ENCODE measurements at places on chromosomes 1 and 21. TPM values are rescaled to one million over a fixed set of nuclear protein-coding genes. Genes with fewer than 3 reads are reported as not detected.

Gene OR2L3
- not detected for total RNA-seq

Gene FCMR
- 0.23 TPM for total RNA-seq

Gene F5
- total RNA-seq, result not detected

DNA sequence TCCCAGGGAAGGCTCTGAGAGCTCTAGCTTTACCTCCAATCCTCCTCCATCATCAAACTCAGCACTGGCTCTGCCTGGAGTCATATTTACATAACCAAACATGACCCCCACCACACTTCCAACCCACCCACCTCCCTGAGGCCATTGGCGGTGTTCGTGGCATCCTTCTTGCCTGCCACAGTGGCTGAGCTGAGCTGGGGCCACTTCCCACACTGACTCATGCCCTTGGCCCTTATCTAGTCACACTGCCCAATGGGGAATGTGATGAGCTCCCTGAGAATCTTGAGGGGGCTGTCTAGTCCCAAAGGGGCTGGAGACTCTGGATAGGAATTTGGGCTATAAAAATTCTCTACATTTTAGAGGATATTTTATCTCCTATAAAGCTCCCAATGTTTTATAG, 230.9 kb upstream of the IRF2BP2 start:
- peak; percentile 63 for DNase-seq

DNA sequence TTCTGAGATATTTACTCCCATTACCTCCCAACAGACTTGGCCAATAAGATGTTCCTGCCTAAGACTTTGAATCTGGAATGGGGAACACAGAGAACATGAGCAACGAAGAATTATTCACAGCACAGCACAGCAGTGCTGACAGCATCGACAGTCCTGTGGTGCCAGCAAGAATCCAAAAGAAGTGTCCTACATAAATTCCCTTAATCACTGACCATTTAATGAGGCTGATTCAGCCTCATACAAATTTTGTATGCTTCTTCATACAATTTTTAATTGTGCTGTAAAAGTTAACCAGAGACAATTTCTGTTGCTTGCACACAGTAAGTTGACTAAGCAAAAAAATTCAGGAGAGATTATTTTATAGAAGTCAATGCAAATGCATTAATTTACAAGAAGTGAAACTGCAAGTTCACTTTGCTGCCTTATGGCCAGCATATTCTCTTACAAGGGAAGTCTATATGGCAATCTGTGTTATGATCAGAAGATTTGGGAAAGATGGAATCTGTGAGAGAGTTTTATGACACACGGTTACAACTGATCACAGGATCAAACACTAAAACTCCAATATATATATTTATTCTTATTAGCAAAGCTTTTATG, 855.9 kb downstream of the LTN1 start:
- no peak for DNase-seq

GRCh38 chr21:40335704-40336103, 468.5 kb downstream of the PCP4 start:
- peak; percentile 10 for DNase-seq

DNA sequence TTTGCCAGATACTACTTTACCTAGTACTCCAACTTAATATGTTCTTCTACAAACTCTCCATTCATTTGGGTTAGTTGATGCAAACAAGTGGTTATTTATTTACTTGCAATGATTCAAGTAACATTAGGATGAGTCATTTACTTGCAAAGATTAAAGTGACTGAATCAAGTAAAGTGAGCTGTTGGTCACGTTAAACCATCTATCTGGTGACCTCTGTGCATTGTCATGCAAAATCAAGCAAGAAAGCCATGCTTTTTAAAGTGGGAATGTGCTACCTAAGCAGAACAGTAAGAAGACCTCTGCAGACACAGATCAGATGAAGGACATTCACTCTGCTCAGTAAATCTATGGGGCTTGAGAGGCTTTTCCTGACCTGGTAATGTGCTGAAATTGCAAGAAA, 254.7 kb downstream of the LRRIQ3 start:
- DNase-seq, result no peak

- peak; percentile 95 for DNase-seq
Observed at GRCh38 chr1:159916242-159917051, 8.9 kb downstream of the TAGLN2 start.

- DNase-seq, result no peak
Observed at GRCh38 chr21:45020629-45021427, 53.6 kb upstream of the ADARB1 start.

DNA sequence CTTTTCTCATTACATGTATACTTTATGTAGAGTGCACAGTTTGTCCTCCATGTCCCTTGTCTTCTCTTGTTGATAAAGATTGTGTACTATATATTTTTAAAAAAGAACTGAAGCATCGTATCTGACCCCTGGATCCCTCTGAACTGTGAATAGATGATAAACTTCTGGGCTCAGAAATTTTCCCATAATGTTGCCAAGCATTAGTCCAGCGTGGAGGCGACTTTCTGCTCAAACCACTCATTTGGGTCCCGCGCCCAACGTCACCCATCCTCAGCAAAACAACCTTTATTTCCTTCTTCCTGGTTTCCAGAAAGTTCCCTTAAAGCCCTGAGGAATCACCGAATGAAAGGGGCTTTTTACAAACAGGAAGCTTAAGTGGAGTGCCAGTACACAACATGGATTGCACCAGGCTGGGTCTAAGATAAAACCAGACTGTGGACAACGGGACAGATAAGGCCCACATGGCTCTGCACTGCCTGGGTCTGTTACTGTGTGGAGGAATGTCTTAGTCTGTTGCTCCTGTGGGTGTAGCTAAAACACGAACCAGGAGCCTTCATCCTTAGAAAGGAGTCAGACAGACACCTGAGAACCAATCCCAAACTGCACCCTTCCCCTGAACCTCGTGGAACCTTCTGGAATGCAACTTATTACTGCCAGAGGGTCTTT, 15.6 kb downstream of the EVA1C start:
- DNase-seq, result no peak

GRCh38 chr1:204149107-204149506, 2.7 kb downstream of the ETNK2 start:
- DNase-seq, result no peak

GRCh38 chr1:93237021-93237420, 56.5 kb downstream of the CCDC18 start:
- no peak for DNase-seq

DNA sequence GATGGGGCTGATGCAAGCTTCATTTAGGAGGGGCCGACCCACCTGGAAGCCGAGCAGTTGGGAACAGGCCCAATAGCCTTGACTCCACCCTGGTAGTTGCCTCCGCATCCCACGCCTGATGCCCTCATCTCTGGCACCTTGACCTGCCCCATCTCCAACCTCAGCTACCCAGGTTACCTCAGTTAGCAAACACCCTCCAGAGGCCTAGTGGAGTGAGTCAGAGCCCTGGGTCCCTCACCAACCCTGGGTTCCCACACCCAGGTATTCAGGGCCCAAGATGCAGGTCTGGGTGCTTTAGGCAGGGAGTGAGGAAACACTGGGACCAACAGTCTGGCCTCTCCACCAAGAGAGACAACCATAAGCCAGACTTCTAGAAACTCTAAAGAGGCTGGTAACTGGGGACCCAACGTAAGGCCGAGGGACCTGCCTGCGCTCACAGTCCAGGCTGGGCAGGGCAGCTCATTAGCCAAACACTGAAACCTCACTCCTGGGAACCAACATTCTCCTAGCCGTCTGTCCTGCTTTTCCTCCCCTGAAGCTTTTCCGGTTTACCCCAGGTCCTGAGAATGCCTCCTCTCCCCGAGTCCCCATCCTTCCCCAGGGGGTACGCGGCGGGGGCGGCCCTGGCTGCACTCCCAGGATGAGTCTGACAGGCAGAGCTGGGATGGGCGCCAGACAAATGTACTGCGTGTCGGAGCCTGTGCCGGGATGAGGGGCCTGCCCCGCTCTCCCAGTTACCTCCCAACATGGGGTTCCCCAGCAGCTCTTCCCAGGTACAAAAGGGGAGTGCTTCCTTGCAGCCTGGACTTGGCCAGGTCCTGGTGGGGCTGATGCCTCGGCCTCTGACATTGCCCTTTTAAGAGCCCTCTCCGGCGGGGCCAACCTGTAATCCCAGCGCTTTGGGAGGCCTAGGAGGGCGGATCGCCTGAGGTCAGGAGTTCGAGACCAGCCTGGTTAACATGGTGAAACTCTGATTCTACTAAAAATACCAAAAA, 8.9 kb upstream of the CELSR2 start:
- DNase-seq, result peak; percentile 90

All from Daoy (cell line).